ENCODE measurements at places on chromosomes 11 and 22. TPM values are rescaled to one million over a fixed set of nuclear protein-coding genes. Genes with fewer than 3 reads are reported as not detected.
A peak's percentile ranks its signal among the peaks of the same experiment; 100 is the strongest.

- H3K36me3 ChIP-seq = no peaks in the 10 kb centered on the region
- no peaks in the 10 kb centered on the region for H3K4me1 ChIP-seq
- H3K27ac ChIP-seq = peak overlapping the region; percentile 62
- no peak overlapping the region for H3K4me3 ChIP-seq
These were observed 57.9 kb upstream of the NCAM1 start for GRCh38 chr11:112903340-112903739.

- H3K27ac ChIP-seq = no peak overlapping the region
- H3K36me3 ChIP-seq = no peaks in the 10 kb centered on the region
- DNase-seq = no peak
These were observed 728.3 kb downstream of the METTL15 start for GRCh38 chr11:28836285-28837081.

DNA sequence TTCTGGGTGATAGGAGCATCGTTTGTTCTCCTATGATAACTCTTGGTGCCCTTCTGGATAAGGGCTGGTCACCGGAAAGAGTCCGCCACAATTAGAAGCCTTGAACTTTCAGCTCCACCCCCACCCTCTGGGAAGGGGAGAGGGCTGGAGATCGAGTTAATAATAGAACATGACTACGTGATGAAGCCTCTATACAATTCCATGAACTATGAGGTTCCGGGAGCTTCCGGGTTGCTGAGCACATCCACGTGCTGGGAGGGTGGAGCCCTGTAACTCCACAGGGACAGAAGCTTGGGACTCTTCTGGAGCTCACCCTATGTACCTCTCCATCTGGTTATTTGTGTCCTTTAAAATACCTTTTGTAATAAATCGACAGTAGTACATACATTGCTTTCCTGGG is 40.3 kb downstream of the ARHGAP42 start:
- no peak for DNase-seq
- no peaks in the 10 kb centered on the region for H3K27me3 ChIP-seq
- H3K4me3 ChIP-seq = no peak overlapping the region

DNA sequence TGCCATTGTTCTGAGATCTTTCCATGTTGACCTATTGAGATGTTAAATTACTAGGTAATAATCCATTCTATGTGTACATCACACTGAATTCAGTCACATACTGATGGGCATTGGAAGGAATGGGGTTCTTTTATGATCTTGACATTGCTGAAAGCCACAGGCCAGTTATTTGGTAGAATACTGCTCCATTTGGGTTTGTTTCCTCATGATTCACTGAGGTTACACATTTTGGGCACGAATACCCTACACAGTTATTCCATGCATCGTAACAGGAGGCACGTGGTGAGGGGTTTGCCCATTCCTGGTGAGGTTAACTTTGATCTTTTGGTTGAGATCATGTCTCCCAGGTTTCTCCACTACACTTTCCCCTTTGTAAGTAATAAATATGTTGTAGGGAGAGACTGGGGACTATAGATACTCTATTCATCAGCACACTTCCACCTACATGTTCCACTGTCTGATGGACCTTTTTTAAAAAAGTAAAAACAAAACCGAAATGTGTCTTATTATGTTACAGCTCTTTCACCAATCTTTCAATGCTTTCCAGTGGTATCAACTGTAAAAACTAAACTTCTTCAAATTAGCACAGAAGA is 12.0 kb upstream of the FOLR1 start:
- H3K36me3 ChIP-seq = no peaks in the 10 kb centered on the region
- H3K4me1 ChIP-seq = no peaks in the 10 kb centered on the region
- no peak for DNase-seq
- no peak overlapping the region for H3K4me3 ChIP-seq
- H3K27me3 ChIP-seq = no peaks in the 10 kb centered on the region

- no peaks in the 10 kb centered on the region for H3K4me1 ChIP-seq
- no peak overlapping the region for H3K4me3 ChIP-seq
- H3K27me3 ChIP-seq = no peaks in the 10 kb centered on the region
These were observed 234.4 kb downstream of the KCNA4 start for GRCh38 chr11:29782447-29782846.

GRCh38 chr11:121581607-121582006 is 128.8 kb upstream of the SORL1-AS1 start:
- H3K27ac ChIP-seq = no peak overlapping the region
- H3K4me1 ChIP-seq = no peaks in the 10 kb centered on the region
- no peak for DNase-seq
- H3K27me3 ChIP-seq = no peaks in the 10 kb centered on the region

- no peak overlapping the region for H3K4me3 ChIP-seq
- H3K27ac ChIP-seq = no peak overlapping the region
- no peaks in the 10 kb centered on the region for H3K36me3 ChIP-seq
- H3K27me3 ChIP-seq = no peaks in the 10 kb centered on the region
- DNase-seq = no peak
These were observed 4.8 kb upstream of the PRR33 start for GRCh38 chr11:1896468-1896867.

CALCA gene
- not detected for total RNA-seq

CFAP300 gene
- 0.26 TPM for total RNA-seq
